ENCODE measurements at places on chromosomes 6 and 20.
A peak's percentile ranks its signal among the peaks of the same experiment; 100 is the strongest.

DNA sequence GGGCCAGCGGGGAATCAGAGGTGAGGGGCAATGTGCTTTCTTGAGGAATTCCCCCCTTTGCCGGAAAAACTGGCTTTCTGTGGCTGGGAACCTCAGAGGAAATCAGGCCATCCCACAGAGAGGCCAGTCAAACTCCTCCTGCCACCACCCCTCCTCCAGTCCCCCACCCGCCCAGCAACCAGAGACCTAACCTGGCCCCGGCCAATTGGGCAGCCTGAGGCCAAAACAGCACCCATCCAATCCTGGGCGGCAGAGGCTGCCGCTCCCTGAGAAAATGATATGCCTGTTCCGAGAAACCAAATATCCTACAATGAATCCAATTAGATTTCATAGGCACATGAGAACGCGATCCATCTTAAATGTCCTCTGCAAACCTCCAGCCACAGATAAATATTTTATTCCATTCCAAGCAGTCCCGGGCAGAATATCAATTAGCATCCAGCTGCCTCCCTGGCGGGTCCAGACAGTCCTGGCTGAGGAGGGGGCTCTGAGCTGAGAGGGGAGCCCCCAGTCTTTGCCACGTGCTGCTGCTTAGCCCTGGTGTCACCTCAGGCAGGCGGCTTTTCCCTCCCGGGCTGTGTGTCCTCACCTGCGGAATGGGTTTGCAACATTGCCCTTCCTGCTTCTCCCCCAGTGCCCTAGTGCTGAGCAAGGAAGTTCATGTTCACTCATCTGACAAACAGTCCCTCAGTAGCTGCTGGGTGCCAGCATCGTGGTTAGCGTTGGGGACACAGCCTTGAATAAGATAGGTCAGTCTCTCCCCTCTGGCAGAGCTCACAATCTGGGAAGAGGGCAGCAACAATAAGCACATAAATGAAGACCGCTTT lies 95.0 kb downstream of the DLGAP4 start:
- no peak overlapping the region for H3K4me3 ChIP-seq
- no peaks in the 10 kb centered on the region for H3K27me3 ChIP-seq
- peaks cover 5% of the 10 kb centered on the region for H3K4me1 ChIP-seq
- peak; percentile 1 for DNase-seq
- no peaks in the 10 kb centered on the region for H3K36me3 ChIP-seq
- H3K27ac ChIP-seq = no peak overlapping the region

DNA sequence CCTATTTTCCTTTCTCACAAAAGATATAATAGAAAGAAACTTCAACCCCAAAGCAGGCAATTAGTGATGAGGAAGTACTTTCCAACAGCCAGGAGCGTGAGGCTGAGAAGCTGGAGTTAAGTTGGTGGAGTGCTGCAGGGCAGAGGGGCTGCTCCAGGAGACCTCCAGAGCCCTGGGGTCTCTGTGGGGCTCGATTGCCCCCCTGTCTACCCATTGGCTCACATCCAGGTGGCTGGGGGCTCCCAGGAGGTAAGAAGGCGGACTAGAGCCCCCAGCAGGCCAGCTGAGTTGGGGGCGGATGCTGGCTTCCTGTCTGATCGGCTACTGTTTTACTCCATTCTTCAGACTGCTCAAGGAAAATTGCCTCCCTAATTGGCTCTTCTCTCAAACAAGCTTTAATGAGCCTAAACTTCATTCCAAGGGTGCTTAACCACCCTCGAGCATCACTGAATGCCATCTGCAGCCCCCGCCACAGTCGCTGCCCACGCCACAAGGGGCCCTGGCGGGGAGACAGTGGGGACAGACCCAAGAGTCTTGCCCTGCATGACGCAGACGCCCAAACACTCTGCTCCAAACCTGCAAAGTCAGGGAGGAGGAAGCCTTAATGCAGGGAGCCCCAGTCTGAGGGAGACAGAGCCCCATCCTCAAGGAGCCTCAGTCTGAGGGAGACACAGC lies 78.6 kb downstream of the MDGA1 start:
- no peak overlapping the region for H3K4me3 ChIP-seq
- no peaks in the 10 kb centered on the region for H3K4me1 ChIP-seq
- DNase-seq = no peak
- H3K36me3 ChIP-seq = no peaks in the 10 kb centered on the region
- no peak overlapping the region for H3K27ac ChIP-seq

DNA sequence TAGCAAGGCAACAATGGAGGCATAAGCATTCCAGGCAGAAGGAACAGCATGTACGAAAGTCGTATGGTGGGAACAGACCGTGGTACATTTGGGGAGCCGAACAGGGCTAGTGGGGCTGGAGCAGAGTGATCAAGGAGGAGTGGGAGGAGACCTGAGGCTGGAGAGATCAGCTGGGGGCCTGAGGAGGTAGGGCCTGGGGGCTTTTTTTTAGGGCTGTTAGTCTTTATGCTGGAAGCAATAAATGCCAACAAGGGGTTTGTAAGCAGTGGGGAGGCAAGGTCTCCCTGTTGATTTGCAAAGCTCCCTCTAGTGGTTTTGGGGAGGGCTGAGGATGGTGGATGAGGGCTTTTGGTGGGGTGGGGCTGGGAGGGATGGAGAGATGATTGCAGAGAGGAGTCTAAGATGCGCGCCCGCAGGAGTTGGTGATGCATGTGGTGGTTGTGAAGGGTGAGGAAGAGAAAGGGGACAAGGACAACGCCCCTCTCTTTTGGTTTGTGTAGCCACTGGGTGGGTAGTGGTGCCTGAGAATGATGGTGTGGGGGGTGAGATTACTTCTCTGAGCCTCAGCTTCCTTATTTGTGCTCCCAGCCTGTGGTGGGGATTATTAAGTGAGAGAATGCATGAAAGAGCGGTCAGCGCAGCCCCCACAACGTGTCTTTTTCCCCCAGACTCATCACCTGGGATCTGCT lies 74.1 kb upstream of the TOX2 start:
- DNase-seq = no peak
- H3K36me3 ChIP-seq = no peaks in the 10 kb centered on the region
- H3K27me3 ChIP-seq = no peaks in the 10 kb centered on the region
- no peak overlapping the region for H3K27ac ChIP-seq
- no peak overlapping the region for H3K4me3 ChIP-seq

- H3K4me3 ChIP-seq = no peak overlapping the region
- H3K4me1 ChIP-seq = no peaks in the 10 kb centered on the region
- DNase-seq = no peak
- H3K27ac ChIP-seq = no peak overlapping the region
Observed at GRCh38 chr6:100592929-100593328, 128.2 kb upstream of the SIM1 start.

DNA sequence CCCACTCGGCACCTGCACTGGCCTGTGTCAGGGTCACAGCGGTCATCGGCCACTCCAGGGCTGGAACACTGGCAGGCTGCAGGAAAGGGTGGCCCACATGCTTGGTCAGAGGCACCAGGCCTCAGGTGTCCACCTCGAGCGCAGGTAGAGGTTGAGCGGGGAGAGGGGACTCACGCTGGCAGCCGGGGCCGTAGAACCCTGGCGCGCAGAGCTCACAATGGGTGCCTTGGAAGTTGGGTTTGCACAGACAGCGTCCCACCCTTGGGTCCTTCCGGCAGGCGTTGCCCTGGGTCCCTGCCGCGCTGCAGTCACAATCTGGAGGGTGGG lies 28.9 kb downstream of the LAMA5 start:
- no peak for DNase-seq
- H3K36me3 ChIP-seq = peaks cover 63% of the 10 kb centered on the region
- H3K4me1 ChIP-seq = no peaks in the 10 kb centered on the region
- H3K4me3 ChIP-seq = no peak overlapping the region
- H3K27me3 ChIP-seq = no peaks in the 10 kb centered on the region

GRCh38 chr6:84193114-84193708 lies 34.2 kb downstream of the CEP162 start:
- no peak overlapping the region for H3K4me3 ChIP-seq
- DNase-seq = no peak
- peaks cover 8% of the 10 kb centered on the region for H3K36me3 ChIP-seq
- H3K27me3 ChIP-seq = no peaks in the 10 kb centered on the region
- no peaks in the 10 kb centered on the region for H3K4me1 ChIP-seq
- H3K27ac ChIP-seq = no peak overlapping the region

All from trophoblast cell (in vitro differentiated cells and primary cell).